ENCODE measurements at places on chromosomes 12 and 14.

DNA sequence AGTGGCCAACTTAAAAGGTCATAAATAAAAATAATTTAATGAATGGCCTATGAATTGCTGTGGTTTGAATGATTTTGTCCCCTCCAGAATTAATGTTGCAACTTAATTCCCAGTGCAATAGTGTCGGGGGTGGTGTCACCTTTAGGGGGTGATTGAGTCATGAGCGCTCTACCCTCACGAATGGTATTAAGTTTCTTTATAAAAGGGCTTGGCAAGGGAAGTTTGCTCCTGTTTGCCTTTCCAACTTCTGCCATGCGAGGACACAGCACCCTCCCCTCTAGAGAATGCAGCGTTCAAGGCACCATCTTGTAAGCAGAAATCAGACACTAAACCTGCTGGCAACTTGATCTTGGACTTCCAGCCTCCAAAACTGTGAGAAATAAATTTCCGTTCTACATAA lies 253.3 kb downstream of the ATXN7L3B start:
- DNase-seq: no peak

- no peak for DNase-seq
Measured at GRCh38 chr12:119692997-119693396, 25.1 kb downstream of the PRKAB1 start.

GRCh38 chr12:119456824-119457223 lies 122.3 kb downstream of the CCDC60 start:
- no peak for DNase-seq

GRCh38 chr12:3988519-3989217 lies 115.5 kb upstream of the PARP11 start:
- no peak for DNase-seq

DNA sequence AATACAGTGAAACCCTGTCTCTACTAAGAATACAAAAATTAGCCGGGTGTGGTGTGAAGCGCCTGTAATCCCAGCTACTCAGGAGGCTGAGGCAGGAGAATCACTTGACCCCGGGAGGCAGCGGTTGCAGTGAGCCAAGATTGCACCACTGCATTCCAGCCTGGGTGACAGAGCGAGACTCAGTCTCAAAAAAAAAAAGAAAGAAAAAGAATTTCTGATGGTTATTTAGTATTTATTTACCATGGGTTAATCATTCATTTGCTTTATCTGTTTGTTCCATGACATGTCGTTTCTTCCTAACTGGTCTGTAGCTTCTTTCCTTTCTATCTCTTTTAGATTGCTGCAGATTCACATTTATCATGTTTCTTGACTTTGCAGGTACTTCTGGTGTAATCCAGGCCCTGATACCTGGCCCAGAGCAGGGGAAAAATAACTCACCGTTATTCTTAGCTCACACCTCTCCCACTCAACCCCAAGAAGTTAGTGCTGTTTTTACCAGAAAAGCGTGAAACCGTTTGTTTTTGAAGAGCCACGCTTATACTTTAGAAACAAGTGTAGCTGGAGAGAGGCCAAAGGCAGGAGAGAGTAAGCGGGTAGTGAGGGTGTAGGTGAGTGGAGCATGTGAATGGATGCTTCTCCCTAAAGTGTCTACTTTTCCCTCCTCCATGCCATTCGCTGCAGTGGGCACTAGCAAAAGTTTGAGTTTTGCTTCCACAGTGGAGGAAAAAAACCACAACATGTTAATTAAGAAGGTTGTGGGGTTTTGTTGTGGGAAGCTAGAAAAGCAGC lies 45.4 kb downstream of the SRGAP1 start:
- no peak for DNase-seq

DNA sequence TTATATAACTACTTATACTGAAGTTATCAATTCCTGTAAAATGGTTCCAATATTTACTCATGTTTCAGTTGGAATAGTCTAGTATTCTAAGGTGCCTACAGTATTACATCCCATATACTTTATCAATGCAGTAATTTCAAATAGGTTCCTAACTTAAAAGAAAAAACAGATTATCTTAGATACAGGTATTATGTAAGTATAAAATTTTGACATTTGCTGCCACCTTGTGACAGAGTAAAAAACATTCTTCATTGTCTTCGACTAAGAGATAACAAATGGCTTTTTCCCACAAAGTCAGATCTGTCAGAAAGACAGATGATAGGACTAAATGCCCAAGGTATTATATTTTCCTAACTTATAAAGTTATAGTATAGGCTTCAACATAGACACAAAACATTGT lies 78.7 kb downstream of the TXNDC16 start:
- no peak for DNase-seq

DNA sequence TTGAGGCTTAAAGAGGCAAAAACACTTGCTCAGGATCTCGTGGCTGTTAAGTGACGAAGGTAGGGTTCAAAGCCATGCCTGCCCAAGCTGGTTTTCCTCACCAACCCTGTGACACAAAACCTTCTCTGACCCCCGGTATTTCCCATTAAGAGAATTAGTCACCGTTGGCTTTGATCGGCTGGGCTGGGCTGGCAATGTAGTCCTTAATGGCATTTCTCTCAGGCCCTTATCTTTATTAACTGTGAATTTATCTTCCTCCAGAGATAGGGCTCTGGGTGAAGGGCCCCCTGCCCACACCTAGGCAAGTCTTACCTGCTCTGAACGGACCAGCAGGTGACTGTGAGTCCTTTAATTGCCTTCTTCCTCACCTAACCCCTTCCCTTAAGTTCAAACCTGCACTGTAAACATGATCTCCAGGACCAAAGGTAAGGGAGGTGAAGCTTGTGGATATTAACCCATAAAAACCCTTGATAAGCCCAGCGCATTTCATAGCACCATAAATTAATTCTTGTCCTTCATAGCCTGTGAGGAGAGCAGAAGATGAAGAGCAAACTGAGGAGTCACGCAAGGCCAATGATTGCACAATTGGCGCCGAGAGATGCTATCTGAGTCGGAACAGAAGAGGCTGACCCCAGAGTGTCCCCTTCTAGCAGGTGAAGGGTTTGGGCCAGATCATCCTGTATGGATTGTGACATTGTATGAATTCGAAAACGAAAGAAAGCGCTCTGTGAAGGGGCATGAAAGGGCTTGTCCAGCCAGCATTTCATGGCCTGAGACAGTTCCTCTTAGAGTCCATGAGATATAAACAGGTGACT lies 790.8 kb upstream of the TBX3 start:
- no peak for DNase-seq

DNA sequence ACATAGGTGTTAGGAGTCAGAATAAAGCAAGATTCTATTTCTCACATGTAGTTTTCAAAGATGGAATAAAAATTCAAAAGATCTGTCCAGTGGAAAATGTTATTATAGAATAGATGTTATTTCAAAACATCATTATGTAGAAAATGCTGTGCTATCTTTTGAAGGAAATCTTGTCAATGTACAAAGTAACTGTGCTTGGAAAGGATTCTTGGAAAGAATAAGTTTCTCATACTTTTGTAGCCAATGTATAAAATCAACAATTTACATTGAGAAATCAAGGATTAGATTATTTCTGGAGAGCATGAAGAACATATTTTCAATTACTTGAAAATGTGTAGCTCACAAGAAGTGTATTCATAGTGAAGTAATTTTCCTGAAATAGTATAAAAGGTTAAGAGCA lies 532.5 kb upstream of the MGAT4C start:
- no peak for DNase-seq

DNA sequence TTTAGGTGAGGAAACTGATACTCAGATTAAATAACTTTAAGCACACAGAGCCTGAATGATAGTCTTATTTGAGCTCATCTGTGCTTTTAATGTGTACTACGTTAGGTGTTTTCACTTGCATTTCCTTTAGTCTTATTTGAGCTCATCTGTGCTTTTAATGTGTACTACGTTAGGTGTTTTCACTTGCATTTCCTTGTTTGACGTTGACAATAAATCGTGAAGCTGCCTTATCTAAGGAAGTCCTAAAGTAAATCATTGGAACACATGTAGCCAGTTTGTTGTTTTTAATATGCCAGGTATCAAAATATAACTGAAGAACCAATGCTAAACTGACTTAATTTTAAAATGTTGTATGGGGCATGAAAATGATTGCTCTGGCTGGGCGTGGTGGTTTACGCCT lies 2.0 kb downstream of the RAP1B start:
- DNase-seq: no peak

- no peak for DNase-seq
Measured at GRCh38 chr12:87670448-87670847, 358.8 kb downstream of the C12orf50 start.

DNA sequence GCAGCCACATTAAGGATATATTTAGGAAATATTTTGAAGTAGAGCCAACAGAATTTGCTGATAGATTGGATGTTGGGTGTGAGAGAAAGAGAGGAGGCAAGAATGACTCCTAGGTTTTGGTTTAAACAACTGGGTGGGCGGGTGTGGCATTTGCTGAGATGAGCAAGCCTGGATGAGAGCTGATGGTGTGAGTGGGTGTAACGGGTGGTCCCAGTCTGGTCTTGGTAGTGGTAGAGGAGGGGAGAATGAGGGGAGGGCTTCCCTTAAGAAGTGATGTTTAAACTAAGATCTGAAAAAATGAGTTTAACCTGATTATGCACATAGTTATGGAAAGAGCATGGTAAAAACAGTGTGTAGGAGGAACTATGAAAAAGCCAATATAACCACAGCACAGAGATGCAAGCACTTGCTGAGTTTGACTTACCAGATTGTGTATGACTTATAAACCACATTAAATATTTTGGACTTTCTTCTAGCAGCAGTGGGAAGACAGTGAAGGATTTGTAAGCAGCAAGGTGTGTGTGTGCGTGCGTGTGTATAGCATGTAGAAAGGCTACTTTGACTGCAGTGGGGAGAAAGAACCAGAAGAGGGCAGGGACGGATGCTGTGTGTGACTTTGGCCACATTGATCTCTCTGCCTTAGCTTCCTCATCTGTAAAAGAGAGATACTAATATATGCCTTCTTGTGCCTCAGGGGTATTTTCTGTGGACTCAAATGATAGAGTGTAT lies 139.7 kb downstream of the PRIMA1 start:
- no peak for DNase-seq

- no peak for DNase-seq
Measured at GRCh38 chr14:37133284-37133913, 39.0 kb downstream of the SLC25A21 start.

GRCh38 chr12:53234271-53234914 lies 2.4 kb upstream of the RARG start:
- DNase-seq: no peak

DNA sequence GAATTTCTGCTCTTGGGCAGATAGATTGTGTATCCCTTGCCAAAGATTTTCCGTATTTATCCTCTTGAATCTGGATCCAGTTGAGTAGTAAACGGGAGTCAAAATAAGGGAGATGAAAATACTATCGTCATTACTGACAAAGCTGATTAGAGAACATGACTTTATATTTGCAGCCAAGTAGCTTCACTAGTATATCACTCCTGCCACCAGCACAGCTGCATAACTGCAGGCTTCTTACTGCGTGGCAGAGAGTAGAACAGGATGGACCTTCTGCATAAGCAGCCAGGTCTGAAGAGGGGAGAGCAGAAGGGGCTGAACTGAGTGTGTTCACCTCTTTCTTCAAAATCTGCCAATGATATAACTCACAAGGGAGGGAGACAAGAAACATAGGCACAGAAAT lies 283.7 kb downstream of the FBXL14 start:
- DNase-seq: no peak

DNA sequence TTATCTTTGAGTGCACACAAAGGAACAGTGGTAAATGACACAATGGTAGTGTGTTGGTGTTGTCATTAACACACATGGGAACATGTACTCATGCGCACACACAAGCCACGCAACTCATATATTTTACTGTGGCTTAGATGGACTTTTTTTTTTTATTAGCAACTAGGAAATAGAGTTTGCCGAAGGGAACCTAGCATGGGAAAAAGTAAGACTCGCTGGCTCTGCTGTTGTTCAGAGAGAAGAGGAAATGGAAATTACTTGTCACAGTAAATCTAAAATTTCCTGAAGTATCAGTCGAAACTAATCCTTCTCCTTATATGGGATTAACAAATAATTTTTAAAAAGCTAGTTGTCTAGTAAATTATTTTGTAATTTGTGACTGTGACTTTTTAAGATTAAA lies 33.7 kb upstream of the IL22 start:
- no peak for DNase-seq

DNA sequence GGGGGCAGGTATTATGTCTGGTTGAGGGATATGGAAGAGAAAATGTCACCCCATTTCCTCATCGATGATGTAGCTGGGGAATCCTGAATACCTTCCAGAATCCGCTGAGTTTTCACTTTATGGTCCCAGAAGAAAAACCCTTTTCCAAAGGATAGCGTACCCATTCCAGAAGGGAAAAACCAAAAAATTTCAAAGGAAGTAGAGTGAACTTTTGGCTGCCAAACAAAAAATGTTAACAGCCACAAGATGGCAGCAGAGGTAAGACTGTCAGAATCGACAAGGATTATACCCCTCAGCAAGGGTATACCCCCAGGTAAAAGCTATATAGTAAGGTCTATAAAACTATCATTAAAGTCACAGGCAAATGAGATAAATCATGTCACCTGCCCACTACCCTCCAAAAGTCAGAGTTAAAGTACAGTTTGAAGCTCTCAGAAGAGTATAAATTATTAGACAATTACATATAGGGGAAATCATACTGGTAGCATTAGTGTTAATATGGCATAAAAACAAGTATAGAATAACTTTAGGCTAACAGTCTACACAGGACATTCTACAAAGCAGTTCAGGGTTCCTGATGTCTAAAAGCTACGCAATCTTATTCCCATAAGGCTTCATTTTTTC lies 18.0 kb downstream of the ACIN1 start:
- DNase-seq: no peak

DNA sequence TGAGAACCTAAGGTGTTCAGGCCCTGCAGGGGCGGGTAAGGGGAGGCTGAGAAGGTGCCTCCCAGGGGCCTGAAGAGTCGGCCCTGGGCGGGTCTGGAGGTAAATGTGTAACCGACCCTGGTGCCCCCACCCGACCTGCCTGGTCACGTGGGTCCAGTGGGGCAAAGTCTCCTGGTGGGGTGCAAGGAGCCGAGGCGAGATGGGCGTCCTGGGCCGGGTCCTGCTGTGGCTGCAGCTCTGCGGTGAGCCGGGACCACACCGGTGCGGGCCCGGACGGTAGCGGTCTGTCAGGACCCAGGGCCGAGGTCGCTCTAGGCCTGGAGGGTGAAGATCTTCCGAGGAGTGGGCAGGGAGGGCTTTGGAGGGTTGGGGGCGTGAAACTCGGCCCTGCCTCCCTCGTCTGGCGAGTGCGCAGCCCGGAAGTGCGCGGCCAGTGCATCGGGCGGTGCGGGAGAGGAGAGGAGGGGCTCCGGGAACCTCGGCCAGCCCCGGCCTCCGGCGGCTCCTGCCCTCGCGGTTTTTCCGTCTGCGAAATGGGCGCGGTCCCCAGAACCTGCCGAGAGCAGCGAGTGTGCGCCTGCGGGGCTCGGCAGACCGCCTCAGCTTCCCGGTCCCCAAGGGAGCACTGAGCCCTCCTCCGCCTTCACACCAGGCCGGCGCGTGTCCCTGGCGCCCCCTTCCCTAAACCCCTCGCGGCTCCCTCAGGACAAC lies at the start of gene AMN:
Gene AMN (plus strand): TSS at position 174 of the 711 bp plus-strand sequence. CDS start 26 bp downstream, at position 200.
- DNase-seq: no peak

- DNase-seq: no peak
Measured at GRCh38 chr12:103994235-103994634, 28.6 kb downstream of the TDG start.

GRCh38 chr12:70070494-70071007 lies 172.7 kb upstream of the CNOT2 start:
- DNase-seq: no peak

Measured in stimulated activated CD4-positive, alpha-beta T cell treated with anti-CD3 and anti-CD28 coated beads, Interleukin-12 subunit alpha, Interleukin-12 subunit beta, amount 100 ng/mL, for 24 hours (primary cell).